WTC11 (cell line): ENCODE measurements at places on chromosomes 11 and 22.

- peak; percentile 94 for DNase-seq
These were observed 799 bp downstream of the CCDC88B start for GRCh38 chr11:64340671-64341335.

GRCh38 chr11:93622043-93622442, 39.4 kb upstream of the CEP295 start:
- no peak for DNase-seq

- no peak for DNase-seq
These were observed 42.1 kb downstream of the DKK3 start for GRCh38 chr11:11966354-11966741.

DNA sequence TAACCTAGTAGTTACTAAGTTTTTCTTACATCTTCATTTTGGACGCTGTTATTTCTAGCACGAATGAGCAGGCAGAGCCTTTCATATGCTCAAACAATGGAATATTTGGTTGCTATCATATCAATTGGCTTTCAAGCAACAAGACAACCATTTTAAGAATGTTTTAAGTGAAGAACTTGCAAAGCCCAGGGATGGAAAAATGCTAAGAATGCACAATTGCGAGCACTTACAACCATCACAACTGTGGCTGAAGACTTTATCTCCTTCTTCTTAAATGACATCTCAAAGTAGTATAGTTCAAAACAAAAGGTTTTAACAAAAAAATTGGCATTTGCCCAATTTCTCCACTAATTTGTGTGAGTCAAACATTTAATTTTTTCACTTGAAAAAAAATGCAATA, 8.3 kb upstream of the MMP1 start:
- no peak for DNase-seq

DNA sequence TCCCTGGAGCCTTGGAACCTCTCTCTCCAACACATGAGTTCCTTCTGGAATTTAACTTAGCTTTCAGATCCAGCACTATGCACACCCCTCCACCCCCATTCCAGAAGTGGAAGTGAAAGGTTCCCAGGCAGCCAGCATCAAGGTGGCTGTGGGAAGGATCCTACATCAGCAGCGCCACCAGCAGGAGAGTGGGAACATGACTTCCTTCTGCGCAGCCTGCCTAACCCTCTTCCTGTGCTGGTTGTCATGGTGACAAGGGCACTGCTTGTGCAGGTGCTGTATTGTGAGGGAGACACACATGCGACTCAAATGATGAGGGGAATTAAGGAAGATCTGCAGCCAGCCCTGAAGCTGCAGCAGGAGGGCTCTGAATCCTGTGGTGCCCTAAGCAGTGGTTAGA, 904.5 kb upstream of the API5 start:
- peak; percentile 93 for DNase-seq
